ENCODE measurements at places on chromosomes 12 and 14.

DNA sequence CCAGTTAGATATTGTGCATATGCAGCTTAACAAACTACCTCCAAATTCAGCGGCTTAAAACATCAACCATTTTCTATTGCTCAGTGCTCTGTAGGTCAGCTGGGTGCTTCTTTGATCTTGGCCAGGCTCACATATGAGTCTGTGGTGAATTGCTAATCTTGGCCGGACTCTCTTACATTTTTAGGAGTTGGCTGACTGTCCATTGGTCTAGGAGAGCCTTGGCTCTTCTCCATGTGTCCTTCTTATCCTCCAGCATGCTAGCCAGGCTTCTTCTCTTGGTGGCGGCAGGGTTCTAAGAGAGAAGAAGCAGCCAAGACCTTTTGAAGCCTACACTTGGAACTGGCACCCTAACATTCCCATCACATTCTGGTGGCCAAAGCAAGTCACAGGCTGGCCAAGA, 174.3 kb upstream of the PWP1 start:
- DNase-seq = no peak

- DNase-seq = no peak
Measured at GRCh38 chr14:90534838-90535555, 138.2 kb downstream of the CALM1 start.

DNA sequence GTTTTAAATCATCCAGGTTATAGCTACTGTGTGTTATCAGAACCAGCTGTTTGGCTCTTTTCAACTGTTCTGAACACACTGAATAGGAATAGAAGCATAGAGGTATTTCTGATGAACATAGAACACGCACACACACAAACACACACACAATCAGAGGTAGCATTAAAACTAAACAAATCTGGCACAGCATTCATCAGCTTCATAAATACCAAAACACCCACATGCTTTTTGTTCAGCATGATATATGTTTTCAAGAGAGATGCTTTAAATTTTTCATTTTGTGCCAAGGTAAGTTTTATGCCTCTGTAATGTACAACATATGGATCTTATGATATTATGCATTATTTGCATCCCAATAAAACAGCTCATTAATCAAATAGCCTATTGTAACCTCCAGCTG, 208.6 kb downstream of the GALC start:
- peak; percentile 80 for DNase-seq

GRCh38 chr12:26100666-26101349, 24.0 kb downstream of the BHLHE41 start:
- no peak for DNase-seq

DNA sequence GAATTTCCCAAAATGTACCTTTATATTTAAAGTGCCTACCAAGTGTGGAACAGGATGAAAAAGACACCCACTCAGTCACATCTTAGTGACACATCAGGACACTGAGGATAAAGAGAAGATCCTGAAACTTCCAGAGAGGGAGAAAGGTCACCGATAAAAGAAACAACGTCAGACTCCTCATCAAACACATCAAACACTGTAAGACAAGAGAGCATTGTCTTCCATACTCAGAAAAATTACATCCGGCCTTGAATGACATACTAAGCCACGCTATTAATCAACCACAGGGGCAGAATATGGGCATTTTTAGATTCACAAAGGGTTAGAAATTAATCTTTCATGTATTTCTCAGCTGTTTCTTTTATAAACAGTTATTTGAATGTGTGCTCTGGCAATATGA, 490.3 kb downstream of the APAF1 start:
- no peak for DNase-seq

DNA sequence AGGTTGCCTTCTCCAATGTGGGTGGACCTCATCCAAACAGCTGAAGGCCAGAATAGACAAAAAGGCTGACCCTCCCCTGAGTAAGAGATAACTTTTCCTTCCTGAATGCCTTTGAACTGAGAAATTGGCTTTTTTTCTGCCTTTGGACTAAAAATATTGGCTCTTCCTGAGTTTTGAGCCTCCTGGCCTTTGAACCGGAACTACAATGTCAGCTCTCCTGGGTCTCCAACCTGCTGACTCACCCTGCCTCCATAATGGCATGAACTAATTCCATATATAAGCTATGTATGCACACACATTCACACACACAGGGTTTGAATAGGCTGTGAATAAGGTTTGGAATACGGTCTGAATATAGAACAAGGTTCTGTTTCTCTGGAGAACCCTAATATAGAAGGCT, 39.7 kb upstream of the TMEM260 start:
- DNase-seq = no peak

DNA sequence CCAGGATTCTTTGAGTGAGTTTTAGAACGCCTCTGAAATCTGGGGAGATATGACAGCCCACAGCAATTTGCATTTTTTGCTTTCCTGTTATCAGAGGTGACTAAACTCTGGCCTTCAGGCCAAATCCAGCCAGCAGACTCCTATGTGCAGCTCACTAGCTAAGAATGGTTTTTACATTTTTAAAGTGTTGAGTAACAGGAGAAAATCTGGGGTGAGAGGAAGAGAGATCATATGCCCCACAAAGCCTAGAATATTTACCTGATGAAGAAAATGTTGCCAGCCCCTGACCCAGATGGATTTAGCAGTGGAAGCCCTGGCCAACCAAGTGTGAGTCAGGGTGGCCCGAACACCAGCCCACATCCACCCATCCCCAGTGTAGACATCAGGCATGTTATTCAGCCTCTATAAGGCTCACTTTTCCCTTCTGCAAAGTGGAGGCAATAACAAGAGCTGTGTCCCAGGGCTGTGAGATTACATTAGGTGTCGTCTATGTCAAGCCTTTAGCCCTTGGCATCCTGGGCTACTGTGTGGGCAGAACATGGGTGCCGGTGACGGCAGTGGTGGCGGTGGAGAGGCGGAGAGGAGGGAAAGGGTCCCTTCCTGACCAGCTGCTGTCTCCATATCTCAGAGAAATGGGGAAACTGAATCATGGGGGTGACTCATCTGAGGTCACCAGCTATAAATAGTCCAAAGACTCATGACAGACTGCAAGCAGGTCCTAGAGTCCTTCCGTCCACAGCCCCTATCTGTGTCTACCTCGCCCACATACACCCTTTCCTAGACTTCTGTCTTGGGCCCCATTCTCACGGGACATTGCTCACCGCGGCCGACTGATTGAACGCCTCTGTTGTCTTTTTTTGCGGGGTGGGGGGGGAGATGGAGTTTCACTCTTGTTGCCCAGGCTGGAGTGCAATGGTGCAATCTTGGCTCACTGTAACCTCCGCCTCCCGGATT, 32.6 kb upstream of the CD9 start:
- peak; percentile 67 for DNase-seq

DNA sequence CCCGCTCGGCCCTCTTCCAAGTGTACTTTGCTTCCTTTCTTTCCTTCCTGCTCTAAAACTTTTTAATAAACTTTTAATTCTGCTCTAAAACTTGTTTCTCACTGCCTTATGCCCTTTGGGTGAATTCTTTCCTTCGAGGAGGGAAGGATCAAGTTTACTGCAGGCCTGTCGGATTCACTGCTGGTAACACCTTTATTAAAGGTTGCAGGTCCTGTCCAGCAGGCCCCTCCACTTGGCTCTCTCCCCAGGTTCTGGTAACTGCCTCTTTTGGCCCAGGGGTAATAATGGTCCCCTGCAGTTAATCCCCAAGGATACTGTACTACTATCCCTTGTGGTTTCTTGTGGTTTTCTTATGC, 152.7 kb upstream of the EEA1 start:
- no peak for DNase-seq

GRCh38 chr12:7915661-7916403, 20.2 kb downstream of the SLC2A3 start:
- no peak for DNase-seq

GRCh38 chr14:44417809-44418208, 89.3 kb downstream of the FSCB start:
- DNase-seq = no peak

GRCh38 chr14:102892651-102893050, 29.8 kb upstream of the AMN start:
- DNase-seq = no peak

- no peak for DNase-seq
Measured at GRCh38 chr12:131915823-131916222, 13.3 kb upstream of the PUS1 start.

DNA sequence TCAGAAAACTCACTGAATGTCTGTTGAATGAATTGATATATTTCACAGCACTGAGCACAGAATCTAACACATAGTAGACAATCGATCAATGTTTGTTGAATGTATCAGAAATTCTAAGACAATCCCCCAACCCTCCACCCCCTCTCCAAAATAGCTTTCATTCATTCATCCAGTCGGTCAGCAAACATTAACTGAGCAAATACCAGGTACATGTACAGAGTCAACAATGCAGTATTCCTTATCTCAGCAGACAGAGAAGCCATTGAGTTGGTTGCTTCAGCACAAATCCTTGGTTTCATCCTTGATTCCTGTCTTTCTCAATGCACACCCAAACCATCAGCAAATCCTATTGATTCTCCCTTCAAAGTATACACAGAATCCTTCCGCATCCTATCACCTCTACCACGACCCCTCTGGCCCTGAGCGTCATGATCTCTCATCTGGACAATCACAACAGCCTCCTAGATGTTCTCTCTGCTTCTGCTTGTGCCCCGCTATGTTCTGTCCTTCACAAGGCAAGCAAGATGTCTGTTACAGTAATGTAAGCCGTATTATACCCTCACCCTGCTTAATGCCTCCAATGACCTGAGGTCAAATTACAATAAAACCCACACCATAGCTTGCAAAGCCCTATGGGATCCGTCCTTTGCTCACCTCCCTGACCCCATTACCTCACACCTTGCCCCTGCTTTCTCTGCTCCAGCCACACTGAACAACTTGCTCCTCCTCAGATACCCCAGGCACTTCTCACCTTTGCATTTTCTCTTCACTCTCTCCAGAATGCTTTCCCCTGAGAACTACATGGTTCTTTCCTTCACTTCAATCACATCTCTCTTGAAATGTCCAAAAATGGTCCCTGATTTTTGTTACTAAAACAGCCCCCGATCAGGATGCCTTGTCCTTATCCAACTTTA, 738.1 kb upstream of the TBX3 start:
- no peak for DNase-seq

- DNase-seq = no peak
Measured at GRCh38 chr12:57456145-57456700, 1.1 kb downstream of the INHBE start.

Measured in fibroblast of skin of left quadriceps (primary cell).